ENCODE measurements at places on chromosomes 7 and 10. TPM values are rescaled to one million over a fixed set of nuclear protein-coding genes. Genes with fewer than 3 reads are reported as not detected.
A peak's percentile ranks its signal among the peaks of the same experiment; 100 is the strongest.

DNA sequence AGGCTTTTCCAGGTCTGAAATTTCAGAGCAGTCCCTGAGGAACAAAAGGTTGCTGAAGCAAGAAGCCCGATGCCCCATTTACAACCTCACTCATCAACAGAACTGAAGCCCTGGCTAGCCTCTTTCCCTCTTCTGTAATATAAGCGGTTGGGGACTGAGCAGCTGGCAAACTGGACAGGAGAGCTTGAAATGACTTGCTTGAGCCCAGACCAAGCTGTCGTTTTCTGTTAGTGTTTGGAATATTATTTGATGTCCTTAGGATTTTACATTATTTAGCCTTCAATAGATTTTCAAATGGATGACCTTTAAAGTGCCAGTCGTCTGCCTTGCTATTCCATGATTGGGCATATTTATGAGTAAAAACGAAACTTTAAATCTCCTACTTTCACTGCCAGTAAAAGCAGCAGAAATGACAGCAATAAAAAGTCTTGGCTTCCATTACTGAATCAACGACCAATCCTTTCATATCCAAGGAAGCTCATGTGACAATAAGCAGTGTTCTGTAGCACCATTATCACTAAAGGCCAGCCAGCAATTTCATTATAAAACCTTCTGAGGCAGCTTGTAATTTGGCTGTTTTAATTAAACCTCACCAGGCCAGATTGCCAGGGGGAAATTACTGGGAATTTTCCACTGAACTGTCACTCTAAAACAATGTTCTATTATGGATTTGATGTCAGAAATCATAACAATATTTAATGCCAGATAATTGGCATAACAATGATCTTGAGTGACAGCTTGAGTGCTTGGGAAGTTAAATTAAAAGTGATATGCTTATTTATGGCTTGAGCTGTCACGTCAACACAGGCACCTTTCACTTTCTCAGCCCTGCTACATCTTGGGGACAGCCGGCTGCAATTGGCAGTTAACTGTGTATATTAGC is 85.9 kb downstream of the LSMEM1 start:
- no peak for DNase-seq

- no peak for DNase-seq
Observed at GRCh38 chr7:71772779-71773178, 639.4 kb downstream of the CALN1 start.

- DNase-seq, result no peak
Observed at GRCh38 chr7:124702385-124702784, 63.2 kb downstream of the GPR37 start.

GRCh38 chr10:78472551-78472890 is 438.9 kb downstream of the RPS24 start:
- DNase-seq, result no peak

DNA sequence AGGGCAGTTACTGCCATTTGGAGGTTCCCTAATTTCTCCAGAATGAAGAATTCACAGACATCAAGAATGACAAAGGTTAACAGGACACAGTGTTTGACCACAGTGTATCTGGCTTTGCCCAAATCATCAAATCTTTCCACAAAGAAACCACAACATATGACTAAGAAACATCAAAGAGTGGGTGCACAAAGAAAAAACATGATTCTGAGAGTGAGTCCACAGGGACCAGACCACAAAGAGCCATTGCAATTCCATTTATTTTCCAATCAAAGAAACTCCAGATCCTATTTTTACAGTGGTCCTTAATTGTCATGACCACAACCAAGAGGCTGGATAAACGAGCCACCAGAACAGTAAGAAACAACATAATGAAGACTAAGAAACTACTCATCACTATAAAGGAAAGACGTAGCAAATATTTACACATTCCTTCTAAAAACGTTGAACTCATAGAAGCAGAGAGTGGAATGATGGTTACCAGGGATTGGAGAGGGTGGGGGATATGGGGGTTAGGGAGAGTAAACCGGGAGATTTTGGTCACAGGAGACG is 286.5 kb downstream of the DOCK4 start:
- DNase-seq, result no peak

DNA sequence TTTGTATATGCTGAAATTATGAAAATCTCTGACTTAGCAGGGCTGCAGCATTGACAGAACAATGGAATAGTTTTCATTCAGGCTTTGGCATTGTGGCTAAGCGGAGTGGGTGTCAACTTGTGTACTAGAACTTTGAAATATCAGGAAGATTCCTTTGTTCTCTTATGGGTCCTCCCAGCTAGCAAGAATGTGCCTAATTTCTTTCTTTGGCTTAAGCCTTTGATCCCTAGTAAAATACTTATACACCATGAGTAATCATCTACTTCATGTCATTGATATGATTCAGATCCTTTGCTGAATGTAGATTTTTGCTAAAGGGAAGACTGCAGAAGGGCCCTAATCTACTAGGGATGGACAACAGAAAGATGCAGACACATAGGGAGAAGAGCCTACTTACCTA is 6.2 kb downstream of the AVL9 start:
- no peak for DNase-seq

DNA sequence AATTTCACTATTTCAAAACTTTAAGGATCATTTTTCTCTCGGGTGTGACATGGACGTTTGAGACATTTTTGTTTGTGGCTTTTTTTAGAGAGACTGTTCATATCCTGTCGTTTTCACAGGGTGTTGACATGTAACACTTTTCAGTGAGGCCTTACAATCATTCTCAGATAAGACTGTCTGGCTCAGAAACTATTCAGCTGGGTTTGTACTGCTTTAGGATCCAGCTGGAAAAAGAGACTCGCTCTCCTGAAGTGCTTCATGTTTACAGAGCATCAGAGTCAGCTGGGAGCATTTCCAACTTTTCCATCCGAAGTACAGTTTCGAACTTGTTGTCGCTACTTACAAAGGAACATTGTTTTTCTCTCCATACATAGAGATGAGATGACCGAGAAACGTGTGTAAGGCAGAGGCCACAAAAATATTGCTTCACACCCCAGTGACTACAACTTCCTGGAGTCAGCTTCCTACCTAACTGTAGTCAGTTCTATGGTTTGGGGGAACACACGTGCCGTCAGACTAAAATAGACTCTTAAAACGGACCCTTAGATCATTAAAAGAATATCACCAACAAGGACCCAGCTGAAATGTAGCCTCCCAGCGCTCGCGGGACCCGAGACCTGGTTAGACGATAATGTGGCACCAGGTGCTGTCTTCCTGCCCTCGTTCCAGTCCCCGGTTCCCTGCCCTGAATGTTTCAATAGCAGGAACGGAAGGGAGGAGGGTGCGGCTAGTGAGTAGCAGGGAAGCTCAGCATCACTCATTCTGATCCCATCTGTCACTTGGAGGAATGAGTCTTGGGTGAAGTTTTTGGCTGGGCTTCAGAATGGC is 78.0 kb downstream of the MKI67 start:
- DNase-seq, result no peak

DNA sequence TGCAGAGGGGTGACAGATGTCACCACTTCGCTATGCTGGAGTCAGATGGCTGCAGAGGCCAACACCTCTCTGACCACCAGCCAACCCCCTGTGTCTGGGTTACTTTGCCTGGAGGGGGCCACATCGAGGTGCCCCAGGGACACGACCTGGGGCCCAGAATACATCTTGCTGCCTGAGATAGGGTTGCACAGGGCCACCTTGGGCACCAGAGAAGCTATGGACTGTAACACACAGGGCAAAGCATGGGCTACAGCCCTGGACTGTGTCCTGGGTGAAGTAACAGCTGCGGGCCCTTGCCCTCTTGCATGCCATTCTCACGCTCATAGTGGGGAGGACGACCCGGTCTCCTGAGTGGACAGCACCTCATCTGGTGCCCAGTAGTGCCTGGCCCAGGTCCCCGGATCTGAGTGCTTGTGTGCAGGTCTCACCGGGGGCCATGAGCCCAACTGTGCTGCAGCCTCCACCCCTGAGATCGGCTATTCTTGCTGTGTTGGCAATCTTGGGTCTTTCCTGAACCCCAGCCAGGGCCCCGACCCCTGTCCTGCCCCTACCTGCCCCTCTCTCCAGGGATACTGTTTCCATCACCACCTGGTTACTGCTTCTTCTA is 115.2 kb upstream of the GDF10 start:
- no peak for DNase-seq

GRCh38 chr10:78199005-78199725 is 165.5 kb downstream of the RPS24 start:
- DNase-seq, result no peak

DNA sequence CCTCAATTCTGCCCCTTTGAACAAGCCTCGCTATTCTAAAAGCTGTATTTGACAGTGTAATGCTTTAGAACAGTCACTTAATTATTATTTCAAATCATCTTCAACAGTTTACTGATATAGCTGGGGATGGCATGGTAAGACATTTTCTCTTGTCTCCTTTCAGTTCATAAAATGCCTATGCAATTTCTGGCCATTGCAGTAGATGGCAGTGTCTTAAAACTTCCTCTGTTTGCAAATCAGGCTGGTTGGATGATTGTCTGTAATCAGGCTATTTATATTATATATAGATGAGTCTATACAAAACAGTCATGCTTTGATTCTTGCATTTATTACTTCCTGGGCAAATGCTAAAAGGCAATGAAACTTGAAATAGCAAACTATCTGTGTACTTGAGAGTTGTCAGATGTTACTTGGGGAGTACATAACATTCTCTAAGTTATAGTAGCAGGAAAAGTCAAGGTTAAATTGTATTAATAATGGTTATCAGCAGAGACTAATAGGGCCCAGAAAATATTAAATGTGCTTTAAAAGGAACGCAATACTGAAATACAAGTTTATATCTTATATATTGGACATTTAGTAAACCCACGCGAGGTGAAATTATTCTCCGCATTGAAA is 55.5 kb upstream of the LHFPL3 start:
- no peak for DNase-seq

- DNase-seq, result peak; percentile 61
Observed at GRCh38 chr7:121398246-121398645, 2.1 kb upstream of the FAM3C start.

DNA sequence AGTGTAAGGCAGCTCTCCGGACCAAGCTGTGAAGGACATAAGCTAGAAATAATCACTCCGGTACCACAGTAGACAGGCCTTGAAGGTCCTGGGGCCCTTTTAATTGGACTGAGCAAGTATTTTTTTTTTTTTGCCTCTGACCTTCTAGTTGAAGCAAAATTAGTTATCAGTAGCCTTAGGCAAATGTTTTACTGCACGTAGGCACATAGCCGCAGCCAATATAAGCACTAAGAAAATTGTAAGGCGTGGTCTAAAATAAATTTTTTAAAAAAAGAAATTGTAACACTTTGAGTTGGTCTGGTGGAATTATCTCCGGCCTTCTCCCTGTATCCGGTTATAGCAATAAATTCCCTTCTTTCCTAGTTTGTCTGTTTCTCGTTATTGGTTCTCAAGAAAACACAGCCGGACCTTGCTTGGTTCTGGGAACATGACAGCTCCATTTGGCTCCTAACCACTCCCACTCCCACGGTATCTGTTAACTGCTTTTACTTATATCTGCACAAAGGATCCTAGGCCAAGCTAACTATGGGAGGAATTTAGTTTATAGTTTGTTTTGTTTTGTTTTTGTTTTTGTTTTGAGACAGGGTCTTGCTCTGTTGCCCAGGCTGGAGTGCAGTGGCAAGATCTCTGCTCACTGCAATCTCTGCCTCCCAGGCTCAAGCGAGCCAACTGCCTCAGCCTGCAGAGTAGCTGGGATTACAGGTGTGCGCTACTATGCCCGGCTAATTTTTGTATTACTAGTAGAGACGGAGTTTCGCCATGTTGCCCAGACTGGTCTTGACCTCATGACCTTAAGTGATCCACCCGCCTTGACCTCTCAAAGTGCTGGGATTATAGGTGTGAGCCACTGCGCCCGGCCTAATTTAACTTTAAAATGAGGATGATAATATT is 124.4 kb upstream of the KIF5B start:
- no peak for DNase-seq

- peak; percentile 100 for DNase-seq
Observed at GRCh38 chr7:108246227-108246837, 116.2 kb upstream of the LAMB4 start.

GRCh38 chr7:134565643-134566136 is 16.8 kb downstream of the AKR1B15 start:
- DNase-seq, result no peak

- DNase-seq, result no peak
Observed at GRCh38 chr7:140192620-140193019, 15.8 kb upstream of the KDM7A start.

Gene ABCC2
- total RNA-seq, result 0.17 TPM

Gene WIPF3
- total RNA-seq, result 0.36 TPM
